ENCODE measurements at places on chromosomes 2 and 18.

- no peak for DNase-seq
Observed at GRCh38 chr2:196725882-196726281, 73.6 kb downstream of the GTF3C3 start.

GRCh38 chr2:19349911-19350677, 8.3 kb downstream of the OSR1 start:
- DNase-seq: peak; percentile 37

GRCh38 chr2:88707003-88707402, 15.5 kb downstream of the RPIA start:
- DNase-seq: no peak

- no peak for DNase-seq
Observed at GRCh38 chr2:96098900-96099590, 17.3 kb downstream of the ADRA2B start.
